NCI-H446 treated with DMSO at 0.1 percent for 48 hours (cell line): ENCODE measurements at places on chromosomes 4 and X.

GRCh38 chrX:96685210-96686099 lies 813 bp downstream of the DIAPH2 start:
- peak; percentile 11 for DNase-seq

GRCh38 chr4:73281396-73281795 lies 22.8 kb upstream of the ANKRD17 start:
- peak; percentile 29 for DNase-seq

GRCh38 chr4:145266881-145267280 lies 86.5 kb upstream of the OTUD4 start:
- no peak for DNase-seq

DNA sequence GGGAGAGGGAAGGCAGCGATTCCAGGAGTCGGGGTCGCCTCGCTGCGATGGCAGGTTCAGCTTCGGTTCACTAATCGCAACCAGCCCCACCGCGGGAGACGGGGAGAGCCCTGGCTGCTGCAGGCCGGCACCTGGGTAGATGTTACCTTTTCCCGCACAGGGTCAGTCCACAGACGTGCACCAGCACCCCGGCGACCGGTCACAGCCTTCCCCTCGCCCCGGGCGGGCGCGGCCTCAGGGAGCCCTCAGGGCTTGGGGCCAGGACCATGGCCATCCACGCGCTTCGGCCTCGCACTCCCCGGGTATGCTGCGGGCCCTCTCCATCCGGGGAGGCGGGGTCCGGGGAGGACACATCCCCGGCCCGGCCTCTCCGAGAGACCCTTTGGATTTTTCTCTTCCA lies 26.1 kb upstream of the EXOC1L start:
- DNase-seq: no peak

GRCh38 chr4:88244816-88245579 lies 39.4 kb downstream of the PPM1K start:
- no peak for DNase-seq

GRCh38 chrX:38574858-38575257 lies 13.5 kb downstream of the TSPAN7 start:
- no peak for DNase-seq

DNA sequence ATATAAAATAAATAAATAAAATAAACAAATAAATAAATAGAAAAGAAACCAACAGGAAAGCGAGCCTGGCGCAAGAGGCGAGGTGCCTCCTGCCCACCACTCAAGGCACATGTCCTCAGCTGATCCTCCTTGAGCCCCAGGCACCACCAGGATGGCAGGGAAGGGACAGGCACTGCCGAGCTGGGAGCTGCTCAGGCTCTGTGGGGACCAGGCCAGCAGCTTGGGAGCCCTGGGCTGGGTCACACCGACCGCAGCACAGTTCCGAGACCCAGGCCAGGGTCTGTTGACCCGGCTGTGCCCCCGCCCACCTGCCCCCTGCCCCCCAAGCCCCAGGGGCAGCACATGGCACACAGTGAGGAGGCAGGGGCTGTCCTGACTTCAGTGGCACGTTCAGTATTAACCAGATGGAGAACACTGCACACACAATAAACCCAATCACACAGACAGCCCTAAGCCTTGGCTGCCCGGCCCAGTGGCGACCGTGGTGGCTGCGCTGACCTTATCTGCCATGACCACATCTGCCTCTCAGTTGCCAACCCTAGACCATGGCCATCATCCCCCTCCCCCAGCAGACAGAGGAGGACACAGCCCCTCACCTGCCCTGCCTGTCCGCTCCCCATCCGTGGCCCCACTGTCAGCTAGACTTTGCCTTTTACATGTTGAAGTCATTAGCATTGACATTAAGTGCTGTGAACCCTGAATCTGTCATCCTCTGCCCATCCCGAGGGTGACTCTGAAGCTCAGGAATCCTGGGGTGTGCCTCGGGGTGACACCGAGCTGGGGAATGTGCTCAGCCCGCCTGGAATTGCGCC lies 2.9 kb upstream of the TREX2 start:
- no peak for DNase-seq

DNA sequence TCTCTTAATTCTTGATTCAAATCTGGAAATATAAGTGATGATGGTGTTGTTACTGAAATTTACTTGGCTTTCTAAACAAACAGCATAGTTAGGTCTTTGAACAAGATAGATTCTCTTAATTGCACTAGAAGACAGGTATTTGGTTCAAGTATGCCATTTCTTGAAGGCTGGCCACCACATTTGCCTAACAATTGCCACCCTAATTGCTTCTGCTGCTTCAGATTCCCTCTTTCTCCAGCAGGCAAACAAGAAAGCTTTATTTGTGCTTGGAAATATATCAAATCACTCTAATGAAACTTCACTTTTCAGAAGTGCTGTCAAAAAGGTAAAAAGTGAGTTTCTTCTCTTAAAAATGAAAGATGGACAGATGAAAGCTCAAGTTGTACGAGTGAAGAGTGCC lies 418.6 kb downstream of the INPP4B start:
- DNase-seq: no peak

DNA sequence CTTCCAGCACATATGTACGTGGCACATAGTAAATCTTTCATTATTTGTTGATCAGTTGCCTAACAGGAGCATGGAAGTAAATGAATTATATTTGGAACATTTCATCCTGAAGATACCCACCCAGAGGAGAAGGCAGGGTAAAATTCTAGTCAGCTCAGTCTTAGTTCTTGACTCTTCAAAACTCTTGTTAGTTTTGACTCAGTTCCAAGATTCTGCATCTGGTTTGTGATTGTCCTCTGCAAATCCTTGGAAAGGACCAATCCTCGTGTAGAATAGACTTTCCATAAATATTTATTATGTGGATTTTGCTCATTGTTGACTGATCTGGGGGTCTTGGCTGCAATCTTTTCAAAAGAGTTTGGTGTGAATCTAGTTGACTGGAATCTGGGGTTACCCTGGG lies 257.5 kb upstream of the FAT1 start:
- no peak for DNase-seq

GRCh38 chr4:24298911-24299310 lies 285.4 kb downstream of the DHX15 start:
- DNase-seq: no peak

- no peak for DNase-seq
Measured at GRCh38 chr4:183435803-183436202, 8.6 kb upstream of the CDKN2AIP start.

DNA sequence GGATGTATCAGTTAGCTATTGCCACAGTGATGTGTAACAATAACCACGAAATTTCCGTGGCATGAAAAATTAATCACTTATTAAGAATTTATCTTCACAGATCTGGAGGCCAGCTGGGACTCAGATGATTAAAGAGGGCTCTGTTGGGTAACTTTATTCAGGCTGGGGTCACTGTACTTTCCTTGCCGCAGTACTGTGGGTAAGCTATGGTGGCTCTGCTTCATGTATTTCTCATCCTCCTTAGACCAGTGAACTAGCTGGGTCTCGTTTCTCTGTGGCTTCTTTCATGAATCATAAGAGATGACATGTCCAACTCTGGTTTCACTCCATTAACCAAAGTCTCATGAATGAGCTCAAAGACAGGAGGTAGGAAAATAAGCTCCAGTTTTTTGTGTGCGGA lies 13.5 kb downstream of the TEX13B start:
- no peak for DNase-seq

GRCh38 chrX:130772776-130773143 lies 130.2 kb downstream of the ENOX2 start:
- DNase-seq: no peak

DNA sequence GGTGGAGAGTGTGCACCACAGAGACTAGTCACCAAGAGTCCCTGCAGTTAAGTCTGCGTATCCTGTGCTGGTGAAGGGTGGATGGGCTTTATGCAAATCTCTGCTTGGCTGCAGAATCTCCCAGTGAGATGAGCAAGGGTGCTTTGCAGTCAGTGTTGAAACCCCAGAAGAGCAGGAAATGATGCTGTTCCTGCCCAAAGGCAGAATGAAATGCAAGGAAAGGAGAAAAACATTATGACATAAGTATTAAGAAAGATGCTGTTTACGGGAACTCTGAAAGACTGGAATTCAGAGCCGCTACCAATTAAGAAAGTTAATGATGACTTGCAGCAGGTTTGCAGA lies 25.4 kb upstream of the ACSL1 start:
- no peak for DNase-seq

DNA sequence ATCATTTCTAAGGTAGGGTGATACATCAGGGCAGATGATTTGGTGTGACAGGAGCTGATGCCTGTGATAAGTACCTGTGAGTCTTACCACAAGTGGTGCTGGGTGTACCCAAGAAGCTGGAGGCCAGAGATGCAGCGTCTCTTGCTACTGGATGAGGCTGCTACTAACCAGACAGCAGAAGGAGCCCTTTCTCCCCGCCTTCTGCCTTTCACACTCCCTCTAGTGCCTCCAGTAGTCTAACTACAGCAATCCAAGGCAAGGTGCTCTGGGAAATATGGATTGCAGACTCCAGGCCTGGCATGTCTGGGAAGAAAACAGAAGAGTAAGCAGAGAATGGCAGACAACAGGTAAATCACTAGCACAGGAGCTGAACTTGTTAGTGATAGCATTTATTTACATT lies 470.8 kb downstream of the NKX6-1 start:
- DNase-seq: no peak

DNA sequence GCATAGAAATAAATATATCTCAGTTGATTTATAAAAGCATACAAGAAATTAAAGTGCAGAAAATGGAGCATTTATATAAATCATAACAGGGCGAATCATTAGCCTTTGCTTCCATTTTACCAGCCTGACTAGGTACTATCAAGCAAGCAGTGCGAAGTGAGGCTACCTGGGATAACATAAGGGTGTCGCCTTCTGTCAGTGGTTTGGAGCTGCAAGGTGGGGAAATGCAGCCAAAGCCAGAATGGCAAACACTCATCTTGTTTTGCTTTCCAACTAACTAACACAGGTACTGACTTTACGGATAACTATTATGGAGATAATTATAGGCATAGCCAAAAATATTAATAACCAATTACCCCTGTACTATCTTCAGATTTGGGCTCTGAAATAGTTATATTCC lies 1459.8 kb downstream of the RAPGEF2 start:
- DNase-seq: no peak

DNA sequence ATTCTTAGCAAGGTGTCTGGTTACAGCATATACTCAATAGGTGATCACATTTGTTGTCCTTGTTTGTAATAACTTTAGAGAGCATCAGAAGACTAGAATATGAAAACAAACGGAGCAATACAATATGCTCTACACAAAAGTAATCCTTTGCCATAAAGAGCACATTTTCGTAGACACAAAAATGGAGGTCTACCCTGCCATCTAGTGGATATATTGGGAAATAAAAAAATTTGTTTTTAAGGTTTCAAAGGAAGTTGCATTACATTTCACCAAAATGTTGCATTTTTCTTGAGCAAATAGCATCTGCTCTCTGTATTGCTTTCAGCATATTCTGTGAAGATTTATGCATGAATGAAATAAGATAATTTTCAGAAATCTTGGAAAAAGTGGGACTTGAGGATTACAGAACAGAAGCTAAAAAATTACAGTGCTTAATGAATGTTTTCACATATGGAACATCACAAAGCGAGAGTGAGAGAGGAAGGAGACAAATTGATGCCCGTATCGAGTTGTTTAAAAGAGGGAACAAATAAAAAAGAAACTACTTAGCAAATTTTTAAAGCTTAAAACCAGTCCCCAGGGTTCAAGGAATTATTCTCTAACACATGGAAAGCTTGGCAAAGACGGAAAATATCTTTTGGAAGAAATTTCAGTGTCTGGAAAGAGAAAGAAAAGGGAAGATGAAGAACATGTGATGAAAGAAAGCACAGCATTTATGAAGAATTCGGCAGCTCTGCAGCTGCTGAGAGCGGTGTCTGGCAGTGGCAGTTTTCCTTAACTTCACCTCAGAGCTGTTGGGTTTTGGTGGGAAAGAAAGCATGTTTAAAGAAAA lies 390.1 kb downstream of the ANKRD50 start:
- DNase-seq: peak; percentile 2

GRCh38 chrX:14411326-14411725 lies 118.0 kb upstream of the GLRA2 start:
- DNase-seq: no peak

- no peak for DNase-seq
Measured at GRCh38 chrX:21379991-21380390, 5.8 kb downstream of the CNKSR2 start.

GRCh38 chr4:174096456-174096855 lies 187.0 kb downstream of the FBXO8 start:
- no peak for DNase-seq

DNA sequence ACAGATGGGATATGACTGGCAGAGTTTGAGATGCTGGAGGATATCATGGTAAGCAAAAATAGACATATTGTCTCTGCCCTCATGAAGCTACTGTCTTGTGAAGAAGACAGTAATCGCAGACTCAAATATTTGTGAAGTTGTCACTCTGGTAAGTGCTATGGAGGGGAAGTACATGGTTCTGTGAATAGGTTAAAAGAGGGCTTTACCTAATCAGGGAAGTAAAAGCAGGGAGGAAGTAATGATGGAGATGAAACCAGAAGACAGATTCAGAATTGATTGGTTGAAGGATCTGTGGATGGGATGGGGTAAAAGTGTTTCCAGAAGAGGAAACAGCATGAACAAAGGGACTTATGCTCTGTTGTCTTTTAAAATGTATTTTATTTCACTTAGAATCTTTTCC lies 19.3 kb upstream of the MAGED1 start:
- no peak for DNase-seq

GRCh38 chr4:173046144-173046543 lies 122.5 kb upstream of the GALNT7 start:
- DNase-seq: no peak

- DNase-seq: no peak
Measured at GRCh38 chrX:110432906-110433215, 74.2 kb downstream of the RTL9 start.

DNA sequence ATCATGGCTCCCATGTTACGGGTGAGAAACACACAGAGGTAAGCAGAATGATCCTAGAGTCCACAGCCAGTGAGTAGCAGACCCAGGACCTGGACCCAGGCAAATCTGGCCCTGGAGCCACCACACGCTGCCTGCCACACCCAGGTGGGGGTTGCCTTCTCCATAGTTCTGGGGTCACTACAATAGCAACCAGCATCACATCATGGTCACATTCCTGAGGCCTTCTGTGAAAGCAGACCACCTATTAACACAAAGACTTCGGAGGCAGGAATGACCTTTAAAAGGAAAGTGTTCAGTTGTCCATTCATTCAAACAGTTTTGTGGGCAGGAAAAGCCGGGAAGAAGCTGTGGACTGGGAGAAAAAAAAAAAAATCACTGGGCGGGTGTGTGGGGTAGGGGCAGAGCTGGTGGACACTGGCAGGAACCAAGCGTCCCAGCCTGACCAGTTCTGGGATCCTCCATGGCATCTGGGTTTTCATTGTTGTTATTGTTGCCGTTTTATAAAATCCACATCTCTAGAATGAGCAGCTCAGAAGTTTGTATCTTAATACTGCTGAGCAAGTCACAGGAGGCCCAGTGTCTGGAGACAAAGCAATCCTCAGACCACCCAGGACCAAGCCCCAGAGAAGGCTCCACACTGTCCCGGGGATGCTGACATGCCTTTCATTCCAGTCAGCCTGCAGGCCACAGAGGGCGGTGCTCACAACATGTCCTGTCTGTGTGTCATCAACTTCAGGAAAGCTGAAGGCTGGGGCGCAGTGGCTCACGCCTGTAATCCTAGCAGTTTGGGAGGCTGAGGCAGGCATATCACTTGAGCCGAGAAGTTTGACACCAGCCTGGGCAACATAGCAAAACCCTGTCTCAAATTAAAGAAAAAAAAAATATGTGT lies 67.0 kb downstream of the SEL1L3 start:
- no peak for DNase-seq

- DNase-seq: no peak
Measured at GRCh38 chrX:1657367-1658070, 42.7 kb downstream of the ASMT start.
